ENCODE measurements at places on chromosomes 5 and 9.

DNA sequence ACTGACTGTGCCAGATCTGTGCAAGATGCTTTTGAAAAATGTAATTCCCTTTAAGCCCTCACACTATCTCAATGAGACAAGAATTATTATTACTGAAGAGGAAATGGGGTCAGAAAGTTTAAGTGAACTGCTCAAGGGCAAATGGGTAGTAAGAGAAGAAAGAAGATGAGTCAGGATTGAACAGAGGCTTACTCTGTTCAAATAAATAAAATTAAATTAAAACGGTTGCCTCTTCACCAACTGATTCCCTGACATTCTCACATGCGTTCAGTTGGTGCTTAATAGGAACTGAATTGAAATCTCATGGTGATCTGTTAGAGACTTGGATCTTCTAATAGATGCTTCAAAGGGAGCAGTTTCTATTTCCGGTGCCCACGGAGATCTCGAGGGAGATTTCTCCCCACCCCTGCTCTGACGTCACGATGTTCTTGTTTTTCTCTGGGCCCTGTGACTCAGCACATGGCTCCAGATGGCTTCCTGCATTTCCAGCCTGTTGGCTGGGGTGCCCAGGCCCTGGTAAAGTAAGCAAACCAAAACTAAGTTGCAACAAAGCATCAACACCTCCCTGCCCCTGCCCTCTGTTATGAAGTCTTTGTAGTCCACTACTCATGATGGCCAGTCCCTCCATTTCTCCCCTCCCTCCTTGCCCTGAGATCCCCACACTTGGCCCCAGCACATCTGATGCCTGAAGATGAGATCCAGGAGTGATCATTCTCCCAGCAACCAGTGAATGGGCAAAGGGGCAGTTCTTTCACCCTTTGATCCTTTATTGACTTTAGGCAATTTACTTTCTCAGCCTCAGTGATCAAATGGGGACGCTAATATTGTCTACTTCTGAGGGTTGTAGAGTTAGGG is 106.1 kb upstream of the CPEB4 start:
- peak; percentile 96 for DNase-seq

GRCh38 chr5:13910637-13911288 is 33.7 kb downstream of the DNAH5 start:
- DNase-seq = no peak

- no peak for DNase-seq
These were observed 28.8 kb downstream of the PDE4D start for GRCh38 chr5:59864718-59865117.

DNA sequence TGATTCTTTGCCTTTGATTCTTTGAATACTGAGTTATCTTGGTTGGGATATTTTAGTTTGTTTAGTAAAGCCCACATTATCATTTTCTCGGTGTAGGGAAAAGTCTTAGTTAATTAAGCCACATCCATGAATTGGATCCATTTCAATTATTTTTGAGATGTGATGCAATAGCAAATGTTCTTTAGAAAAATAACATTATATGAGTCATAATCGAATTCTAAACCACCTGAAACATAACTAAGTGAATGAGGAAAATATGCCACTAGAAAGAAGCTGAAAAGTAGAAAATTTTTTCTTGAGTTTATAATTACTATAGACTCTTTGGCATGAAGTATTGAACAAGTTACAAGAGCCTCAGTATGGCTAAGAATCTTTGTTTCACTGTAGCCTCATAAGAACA is 17.5 kb upstream of the CCDC192 start:
- DNase-seq = no peak

DNA sequence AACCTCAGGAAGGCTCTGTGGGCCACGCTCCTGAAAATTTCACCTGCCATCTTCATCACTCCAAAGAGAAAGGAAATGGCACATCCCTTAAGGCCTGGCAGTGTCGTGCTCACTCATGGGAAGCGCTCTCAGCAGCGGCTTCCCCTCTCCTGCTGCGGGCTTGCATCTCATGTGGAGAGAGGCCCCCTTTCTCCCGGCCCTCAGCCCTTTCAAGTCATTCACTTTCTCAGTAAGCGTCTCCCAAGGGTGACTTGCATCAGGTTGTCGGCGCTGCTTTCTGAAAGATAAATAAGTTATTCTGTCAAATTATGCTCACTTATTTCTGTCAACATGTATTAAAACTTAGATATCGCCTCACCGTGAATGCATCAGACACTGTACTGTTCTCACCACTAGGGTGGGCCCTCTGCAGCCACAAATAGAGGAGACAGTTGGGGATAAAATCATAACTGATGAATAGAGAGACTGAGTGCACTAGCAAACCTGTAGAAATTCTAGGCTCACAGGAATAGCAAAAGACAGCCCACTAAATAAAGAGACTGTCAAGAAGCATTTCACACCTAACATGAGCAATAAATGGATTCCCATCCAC is 174.6 kb downstream of the RFK start:
- DNase-seq = no peak

- peak; percentile 64 for DNase-seq
These were observed 153.4 kb upstream of the MPDZ start for GRCh38 chr9:13432904-13433303.

DNA sequence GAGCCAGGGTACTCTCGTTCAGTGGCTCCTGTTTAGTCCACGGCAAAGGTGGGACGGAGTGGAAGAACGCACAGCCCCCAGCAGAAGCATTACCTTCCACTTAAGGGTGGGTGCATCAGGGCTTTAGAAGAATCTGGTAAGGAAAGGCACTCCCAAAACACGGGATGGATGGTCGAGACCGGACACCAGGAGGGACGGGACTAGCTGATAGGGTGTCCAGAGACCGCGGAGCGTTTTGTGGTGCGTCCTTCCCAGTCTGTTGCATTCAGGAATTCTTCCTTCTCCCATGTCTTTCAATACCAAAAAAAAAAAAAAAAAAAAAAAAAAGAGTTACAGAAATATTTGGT is 545 bp upstream of the CTSV start:
- no peak for DNase-seq

DNA sequence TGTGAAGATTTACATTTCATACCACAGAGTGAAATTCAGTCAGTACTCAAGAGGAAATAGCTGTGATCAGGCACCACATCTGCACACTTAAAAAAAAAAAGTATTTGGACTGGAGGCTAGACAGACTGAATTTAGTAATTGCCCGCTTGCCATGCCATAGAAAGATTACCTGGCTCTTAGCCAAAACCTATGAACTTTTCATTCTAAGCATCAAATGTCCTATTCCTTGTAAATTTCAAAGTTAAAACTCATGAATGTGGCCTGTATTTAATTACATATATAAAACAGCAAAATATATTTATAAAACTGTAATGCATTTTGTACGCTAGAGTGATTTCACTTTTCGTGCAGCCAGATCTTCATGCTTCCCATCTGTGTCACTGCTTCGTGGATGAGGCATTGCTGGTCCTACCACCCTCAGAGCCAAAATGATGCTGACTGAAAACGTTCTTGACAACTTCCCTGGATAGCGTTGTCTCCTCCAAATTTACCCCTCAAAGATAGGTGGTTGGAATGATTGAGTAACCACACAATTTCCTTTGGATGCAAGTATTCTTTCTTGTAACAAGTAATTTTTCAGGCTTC is 447.9 kb upstream of the SGCD start:
- no peak for DNase-seq

DNA sequence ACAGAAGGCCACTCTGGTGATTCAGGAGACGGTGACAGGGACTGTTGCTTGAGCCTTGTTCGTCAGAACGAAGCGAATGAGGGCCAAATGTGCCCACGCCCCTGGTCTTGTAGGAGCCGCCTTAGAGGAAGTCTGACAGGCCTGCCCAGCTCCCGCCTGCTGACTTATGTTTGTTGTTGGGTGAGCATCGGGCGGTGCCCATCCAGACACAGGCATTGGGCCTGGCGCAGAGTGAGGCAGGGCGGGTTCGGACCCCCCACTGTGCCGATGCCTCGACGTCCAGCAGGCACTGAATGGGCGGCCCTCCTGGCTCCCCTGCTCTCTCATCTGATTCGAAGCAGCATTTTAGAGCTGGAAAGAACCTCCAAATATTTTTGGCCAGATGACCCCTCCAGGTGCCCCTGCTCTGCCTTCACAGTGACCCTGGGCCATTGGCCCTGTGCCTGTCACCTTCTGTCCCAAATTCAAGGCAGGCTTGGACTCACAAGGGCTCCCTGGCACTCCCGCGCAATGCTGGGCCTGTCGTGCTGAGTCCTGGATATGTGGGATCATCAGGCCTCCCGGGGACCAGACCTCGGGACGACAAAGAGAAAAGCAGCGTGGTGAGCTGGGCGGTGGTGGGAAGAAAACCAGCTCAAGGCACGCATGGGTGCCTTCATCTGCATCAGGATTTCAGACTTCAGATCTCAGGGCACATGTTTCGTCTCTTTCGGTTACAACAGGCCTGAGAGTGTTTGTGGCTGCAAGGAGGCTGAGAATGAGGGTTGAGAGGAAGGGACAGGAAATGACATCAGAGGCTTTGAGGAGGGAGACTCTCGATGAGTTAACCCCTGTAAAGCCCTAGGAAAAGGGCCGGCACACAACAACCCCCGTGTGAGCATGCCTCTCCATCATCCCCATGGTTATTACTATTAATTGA is 37.1 kb upstream of the OLFM1 start:
- DNase-seq = no peak

DNA sequence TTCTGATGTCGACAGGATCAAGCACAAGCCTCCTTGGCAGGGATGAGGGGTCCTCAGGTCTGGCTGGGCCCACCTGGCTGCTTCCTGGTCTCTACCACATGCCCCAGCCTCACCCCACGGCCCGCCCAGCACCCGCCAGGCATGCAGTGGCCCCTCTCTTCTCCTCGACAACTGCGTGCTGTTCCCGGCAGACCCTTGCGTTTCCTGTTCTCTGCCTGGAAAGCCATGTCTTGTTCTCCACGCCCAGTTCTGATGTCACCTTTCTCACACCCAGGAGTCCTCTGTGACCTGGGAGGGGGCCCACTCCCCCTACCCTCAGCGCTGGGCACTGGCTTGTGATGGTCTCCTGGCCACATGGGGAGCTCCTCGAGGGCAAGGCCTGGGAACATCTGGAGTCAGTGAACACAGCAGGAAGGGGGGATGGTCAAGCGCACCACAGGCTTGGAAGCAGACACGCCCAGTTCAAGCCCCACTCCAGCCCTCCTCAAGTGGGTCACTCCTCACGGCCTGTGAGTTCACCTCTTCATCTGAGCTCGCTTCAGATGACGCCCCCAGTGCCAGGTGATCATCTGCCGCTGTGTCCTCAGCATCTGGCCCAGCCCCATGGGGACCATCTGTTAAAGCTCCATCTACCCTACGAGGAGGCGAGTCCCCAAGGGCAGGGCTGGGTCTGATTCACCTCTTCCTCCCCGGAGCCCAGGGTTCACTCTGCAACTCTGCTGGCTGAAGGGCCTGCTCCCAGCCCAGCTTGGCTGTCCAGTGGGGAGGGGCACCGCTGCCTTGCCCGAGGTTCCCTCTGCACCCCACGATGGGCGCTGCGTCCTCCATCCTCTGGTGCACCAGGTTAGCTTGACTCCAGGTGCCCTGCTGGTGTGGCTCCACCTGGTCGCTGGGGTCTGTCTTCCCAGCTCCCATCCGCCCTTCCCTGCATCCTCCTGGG is 133.2 kb upstream of the PHYKPL start:
- DNase-seq = no peak

GRCh38 chr5:114477816-114478334 is 116.0 kb downstream of the KCNN2 start:
- DNase-seq = no peak

DNA sequence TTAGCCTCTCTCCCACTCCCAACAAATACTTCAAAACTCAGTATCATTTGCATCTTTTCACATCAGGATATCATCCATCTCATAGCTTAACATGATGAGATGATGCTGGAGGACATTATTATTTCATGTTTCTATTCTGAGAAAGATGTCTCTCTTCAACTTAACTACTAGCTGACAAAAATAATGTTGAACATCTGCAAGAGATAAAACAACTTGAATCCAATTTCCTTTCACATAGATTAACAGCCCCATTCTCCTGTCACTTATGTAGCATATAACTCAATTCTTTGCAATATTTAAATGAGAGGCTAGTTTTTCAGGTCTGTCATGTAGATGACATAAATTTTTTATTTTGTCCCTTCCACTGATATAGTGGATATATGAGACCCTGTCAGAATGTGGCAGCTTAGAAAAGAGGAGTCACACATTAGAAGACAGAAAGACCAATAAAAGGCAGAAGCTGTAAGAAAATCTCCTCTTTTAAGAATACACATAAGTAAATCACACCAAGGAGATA is 239.2 kb upstream of the KIF2A start:
- no peak for DNase-seq

DNA sequence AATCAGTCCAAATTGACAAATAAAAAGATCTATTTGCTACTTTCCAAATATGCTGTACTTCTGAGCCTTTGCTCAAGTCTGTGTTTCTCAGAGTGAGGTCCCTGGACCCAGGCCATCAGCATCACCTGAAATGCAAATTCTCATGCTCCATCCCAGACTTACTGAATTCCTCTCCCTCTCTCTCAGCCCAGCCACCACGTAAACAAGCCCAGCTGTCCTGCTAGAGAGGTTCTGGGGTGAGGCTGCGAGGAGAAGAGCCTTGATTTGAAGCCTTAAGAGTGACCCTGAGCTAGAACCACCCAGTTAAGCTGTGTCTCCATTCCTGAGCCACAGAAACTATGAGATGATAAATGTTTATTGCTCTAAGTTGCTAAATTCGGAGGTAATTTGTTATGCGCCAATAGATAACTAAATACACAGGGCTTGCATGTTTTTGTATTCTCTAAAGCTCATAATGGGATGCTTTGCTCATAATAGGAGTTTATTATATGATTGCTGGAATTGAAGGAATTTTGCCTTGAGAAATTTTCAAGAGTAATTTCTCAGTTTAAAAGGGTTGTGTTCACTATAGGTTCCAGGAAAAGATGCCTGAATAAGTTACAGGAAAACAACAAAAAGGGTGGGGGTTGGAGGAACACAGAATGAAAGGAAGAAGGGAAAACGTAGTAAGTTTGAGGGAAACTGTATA is 98.9 kb upstream of the SPATA31D4 start:
- no peak for DNase-seq

DNA sequence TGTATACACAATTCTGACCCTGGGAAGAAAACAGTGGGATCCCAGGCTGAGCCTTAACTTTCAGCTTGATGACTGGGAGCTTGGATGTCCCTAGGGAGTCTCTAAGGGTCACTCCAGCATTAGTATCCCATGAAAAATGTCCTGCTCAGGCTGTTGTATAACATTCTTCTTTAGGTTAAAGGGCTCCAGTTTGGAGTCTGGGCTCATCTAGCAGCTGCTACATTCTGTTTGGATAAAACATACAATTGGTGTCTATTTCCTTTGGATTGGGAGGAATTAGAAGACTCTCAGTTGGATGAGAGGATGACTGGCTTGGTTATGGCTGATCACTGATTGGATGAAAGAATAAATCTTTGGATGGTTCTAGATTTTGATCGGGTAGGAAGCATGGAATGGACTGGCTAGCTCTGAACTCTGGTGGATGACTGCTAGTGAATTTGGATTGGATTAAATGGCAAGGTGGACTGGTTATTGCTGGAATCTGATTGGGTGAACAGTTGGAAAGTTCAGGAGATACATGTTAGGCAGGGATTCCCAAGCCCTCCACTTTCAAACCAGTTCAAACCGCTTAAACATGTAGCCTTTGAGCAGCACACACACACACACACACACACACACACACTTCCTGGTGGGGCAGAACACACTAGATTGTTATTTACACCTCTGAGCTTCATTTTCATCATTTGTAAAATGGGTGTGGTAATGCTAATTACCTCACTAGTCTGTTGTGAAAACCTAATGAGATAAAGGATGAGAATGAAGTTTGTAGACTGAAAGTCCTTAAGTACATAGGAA is 7.1 kb upstream of the MYOZ3 start:
- no peak for DNase-seq

Measured in inflammatory macrophage treated with lipopolysaccharide for 4 hours (primary cell).